ENCODE measurements at places on chromosomes 5 and 9. TPM values are rescaled to one million over a fixed set of nuclear protein-coding genes. Genes with fewer than 3 reads are reported as not detected.
A peak's percentile ranks its signal among the peaks of the same experiment; 100 is the strongest.

GRCh38 chr5:165185716-165186115 lies 1680.3 kb downstream of the MAT2B start:
- DNase-seq = no peak

- DNase-seq = no peak
Observed at GRCh38 chr5:115713408-115713807, 87.6 kb upstream of the TMED7 start.

GRCh38 chr9:123942542-123942941 lies 12.6 kb upstream of the DENND1A start:
- DNase-seq = no peak

- DNase-seq = no peak
Observed at GRCh38 chr5:52876456-52876855, 88.7 kb downstream of the ITGA1 start.

DNA sequence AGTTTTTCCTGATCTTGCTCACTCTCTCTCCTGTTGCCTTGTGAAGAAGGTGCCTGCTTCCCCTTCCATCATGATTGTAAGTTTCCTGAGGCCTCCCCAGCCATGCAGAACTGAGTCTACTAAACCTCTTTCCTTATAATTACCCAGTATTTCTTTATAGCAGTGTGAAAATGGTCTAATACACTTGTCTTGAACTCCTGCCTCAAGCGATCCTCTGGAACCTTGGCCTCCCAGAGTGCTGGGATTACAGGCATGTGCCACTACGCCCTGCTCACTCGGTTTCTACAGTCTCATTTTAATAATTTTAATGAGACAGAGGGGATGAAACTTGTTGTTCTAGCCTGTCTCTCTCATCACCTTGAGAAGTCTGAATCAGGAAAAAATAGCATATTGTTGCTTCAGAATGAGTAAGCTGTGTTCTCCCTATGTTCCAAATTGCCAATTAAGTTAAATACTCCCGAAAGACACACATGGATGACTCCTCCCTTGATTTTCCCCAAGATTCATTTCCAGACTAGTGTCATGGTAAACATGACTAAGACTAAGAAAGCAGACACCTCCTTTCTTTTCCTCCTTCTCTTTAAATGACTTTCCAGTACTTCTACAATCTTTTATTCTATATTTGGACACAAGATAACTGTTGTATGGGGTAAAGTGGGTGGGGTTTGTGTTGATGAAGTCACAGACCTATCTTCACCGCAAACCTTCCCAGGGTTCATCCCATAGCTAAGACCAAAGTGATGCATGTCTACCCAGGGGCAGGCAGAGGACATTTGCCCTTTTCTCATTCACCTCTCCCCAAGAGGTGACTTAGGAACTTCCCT lies 7.8 kb upstream of the DNAJC18 start:
- peak; percentile 71 for DNase-seq

GRCh38 chr9:92764381-92764987 lies at the start of gene BICD2:
TSS of gene BICD2 (minus strand) at chr9:92764833. CDS start at chr9:92764744, 89 bp downstream.
- peak; percentile 100 for DNase-seq

- DNase-seq = no peak
Observed at GRCh38 chr9:22454016-22454415, 7.4 kb downstream of the DMRTA1 start.

Gene MCIDAS
- total RNA-seq = 0.29 TPM

Gene C5orf58
- not detected for total RNA-seq

Gene TUBB4B
- 74.0 TPM for total RNA-seq
